ENCODE measurements at places on chromosomes 5 and 9. TPM values are rescaled to one million over a fixed set of nuclear protein-coding genes. Genes with fewer than 3 reads are reported as not detected.

- DNase-seq, result no peak
These were observed 147.4 kb downstream of the PBX3 start for GRCh38 chr9:125894566-125894965.

DNA sequence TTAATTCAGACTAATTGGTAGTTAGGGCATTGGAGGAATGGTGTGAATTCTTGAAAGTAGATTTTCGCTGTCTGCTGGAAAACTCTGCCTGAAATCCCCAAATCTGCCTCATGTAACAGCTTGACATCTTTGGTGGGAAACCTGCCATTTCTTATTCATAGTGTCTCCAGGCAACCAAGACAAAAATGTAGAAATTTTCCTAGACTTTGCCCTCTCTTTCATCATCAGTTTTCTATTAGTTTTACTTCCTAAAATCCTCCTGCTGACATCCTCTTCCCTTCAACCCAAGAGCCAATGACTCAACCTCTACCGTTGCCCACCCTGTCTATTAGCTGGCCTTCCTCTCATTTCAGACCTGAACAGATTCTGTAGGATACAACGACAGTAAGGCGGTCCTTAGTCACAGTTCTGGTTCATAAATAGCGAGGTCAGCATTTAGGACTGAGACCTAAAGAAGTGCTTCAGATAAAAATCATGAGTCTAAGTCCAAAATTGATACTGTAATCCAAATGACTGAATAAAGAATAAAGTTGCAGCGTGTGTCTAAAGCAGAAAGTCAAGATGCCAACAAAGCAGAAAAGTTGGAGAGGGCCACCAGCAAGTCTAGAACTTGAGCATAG lies 133.9 kb downstream of the MUSK start:
- DNase-seq, result no peak

GRCh38 chr9:18052060-18052459 lies 421.9 kb upstream of the ADAMTSL1 start:
- no peak for DNase-seq

GRCh38 chr9:96122751-96123150 lies 179.2 kb downstream of the HSD17B3 start:
- no peak for DNase-seq

GRCh38 chr5:43232943-43233833 lies 41.2 kb downstream of the NIM1K start:
- no peak for DNase-seq

- DNase-seq, result no peak
These were observed 31.0 kb downstream of the TTC1 start for GRCh38 chr5:160039810-160040470.

GRCh38 chr9:96089452-96090085 lies 212.4 kb downstream of the HSD17B3 start:
- no peak for DNase-seq

DNA sequence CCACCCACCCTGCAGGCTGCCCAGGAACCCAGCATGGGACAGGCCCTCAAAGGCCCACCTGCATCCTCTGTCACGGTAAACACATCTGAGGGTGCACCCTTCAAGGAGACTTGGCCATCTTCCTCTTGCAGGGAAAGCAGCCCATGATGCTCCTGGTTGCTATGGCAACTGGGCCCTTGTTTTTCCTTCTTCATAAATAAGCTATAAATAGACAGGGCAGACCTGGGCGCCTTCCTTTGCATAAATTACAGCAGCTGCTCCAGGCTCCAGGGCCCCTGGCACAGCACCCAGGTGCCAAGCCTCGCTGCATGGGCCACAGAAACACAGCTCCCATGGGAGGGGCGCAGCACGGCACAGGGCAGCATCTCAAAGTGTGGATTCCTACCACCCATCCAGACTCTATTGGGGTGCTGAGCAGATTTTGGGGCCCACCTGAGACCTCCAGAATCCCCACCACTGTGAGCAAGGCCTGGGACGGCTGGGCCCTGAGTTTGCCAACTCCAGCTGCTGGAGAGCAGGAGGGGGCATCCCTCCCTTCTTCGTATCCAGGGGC lies 5.8 kb upstream of the PSMB7 start:
- DNase-seq, result no peak

- no peak for DNase-seq
These were observed 712.5 kb upstream of the GRAMD2B start for GRCh38 chr5:125710745-125711144.

DNA sequence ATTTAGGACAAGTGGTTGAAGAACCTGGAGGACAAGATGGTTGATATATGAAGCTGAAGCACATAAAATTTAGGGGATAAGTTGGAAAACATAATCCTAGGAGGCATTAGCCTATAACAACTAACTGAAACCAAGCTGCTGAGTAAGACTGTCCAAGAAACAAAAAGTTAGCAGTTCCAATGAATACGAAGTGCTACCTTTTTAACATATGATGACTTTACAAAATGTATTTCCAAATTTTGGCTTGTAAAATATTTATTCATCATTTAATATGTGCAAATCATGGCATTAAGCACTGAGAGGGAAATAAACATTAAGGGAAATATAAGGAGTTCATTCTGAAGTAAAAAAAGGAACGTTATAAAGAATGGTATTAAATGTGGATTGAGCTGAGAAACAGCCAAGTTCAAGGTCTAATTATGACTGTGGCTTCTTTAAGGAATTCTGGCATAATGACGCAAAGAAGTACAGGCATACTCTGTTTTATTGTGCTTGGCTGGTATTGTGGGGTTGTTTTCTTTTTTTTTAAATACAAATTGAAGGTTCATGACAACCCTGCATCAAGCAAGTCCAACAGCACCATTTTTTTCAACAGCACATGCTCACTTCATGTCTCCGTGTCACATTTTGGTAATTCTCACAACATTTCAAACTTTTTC lies 7.7 kb downstream of the RAPGEF6 start:
- no peak for DNase-seq

DNA sequence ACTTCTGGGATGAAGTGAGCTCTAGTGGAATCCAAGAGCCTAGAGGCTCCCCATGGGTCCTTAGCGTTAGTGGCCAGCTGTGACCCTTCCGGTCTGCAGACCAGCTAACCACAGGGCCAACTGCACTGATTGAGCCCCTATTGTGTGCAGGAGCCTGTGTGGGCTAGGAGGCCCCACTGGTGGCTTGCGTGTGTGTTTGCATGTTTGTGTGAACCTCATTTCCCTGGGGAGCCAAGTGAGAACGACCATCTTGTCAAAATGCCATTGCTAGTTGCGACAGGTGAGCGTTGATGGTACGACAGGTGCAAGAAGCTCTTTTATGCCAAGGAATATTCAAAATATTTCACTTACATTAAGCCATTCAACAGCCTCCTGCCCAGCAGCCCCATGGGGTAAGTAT lies 44.1 kb upstream of the ANKRD33B start:
- no peak for DNase-seq

GRCh38 chr5:135543485-135544304 lies 7.9 kb upstream of the NEUROG1 start:
- no peak for DNase-seq

DNA sequence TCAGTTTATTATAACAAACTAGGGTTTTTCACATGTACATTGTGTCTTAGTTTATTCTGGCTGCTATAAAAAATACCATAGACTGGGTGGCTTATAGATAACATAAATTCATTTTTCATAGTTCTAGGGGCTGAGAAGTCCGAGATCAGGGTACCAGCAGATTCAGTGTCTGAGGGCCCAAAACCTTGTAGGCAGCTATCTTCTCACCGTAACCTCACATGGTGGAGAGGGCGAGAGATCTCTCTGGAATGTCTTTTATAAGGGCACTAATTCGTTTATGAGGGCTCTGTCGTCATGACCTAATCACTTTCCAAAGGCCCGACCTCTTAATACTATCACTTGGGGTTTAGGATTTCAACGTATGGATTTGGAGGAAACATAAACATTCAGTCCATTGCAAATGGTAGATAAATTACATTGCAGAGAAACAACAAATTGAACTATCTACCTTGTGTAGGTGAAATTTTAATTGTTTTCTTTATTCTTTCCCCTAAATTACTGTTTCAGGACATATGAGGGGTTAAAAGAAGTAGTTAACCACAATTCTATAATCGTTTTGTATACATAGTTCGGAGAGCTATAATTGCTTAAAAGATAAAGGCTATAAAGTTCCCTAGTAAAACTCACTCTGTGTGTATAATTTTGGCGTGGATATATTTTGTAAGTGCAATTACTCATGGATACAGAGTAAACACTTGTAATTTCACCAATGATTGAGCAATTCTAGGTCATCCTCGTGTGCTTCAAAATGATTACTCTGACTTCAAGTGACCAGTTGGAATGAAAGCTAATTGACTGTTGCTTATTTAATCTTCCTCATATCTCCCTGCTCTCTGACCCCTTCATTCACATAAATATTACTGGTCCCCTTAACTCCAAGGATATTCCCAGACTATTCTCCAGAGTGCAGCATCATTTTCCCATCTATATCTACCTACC lies 247.5 kb upstream of the TMEM161B start:
- DNase-seq, result no peak

GRCh38 chr9:131072871-131073237 lies 23.5 kb upstream of the AIF1L start:
- DNase-seq, result no peak

GRCh38 chr9:125495172-125496119 lies 211.6 kb downstream of the MAPKAP1 start:
- DNase-seq, result no peak

DNA sequence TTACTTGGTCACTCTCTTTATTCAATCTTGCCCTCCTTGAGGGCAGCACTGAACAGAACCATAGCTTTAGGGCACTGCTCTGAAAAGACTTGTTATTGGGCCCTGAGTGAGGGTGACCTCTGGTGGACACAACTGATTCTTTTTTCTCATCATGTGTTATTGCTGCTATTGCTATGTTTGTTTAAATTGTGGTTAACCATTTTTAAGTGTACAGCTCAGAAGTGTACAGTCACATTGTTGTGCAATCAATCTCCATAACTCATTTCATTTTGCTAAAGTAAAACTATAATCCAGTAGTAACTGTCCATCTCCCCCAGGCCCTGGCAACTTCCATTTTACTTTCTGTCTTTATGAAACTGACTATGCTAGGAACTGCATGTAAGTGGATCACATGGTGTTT lies 351.1 kb upstream of the RIOK2 start:
- peak; percentile 15 for DNase-seq

DNA sequence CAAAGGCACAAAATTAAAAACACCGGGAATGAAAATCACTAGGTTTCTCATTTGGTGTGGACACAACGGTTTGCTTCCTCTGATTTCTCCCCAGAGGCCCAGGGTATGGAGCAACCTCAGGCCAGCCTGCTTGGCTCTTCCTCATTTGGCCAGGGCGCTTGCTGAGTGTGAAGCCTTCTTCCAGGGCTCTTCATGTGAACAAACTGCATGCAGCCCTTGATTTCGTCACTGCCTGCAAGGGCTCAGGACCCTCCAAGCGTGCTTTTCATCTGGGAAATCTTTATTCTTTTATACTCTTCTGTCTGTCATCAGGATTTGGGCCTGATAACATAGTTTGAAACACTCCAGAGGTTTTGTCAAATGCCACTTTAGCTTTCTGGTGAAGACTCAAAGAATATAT lies 122.6 kb upstream of the KLF4 start:
- DNase-seq, result no peak

DNA sequence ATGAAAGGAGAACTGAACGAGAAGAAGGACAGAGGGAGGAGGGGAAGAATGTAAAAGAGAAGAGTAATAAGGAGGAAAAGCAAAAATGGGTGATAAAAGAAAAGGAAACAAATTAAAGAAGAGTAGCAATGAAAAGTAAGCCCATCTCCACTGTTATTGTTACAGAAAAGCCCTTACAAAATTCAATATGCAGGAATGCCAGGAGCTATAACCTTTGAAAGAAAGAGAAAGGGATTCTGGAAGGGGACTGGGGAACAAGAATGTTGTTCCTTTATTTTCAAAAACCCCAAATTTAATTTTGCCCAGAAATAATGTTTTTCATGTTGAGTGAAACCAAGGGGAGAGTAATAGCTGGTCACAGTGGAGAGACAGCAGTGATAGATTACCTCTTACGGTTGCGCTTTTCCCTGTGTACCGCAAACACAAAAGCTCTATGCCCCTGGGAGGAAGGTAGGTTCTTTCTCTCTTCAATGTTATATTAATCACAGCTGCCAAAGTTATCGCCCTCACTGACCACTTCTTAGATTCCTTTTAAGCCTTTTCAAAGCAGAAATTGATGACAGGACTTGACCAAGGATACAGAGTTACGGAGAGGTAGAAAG lies 86.7 kb downstream of the BRINP1 start:
- no peak for DNase-seq

DNA sequence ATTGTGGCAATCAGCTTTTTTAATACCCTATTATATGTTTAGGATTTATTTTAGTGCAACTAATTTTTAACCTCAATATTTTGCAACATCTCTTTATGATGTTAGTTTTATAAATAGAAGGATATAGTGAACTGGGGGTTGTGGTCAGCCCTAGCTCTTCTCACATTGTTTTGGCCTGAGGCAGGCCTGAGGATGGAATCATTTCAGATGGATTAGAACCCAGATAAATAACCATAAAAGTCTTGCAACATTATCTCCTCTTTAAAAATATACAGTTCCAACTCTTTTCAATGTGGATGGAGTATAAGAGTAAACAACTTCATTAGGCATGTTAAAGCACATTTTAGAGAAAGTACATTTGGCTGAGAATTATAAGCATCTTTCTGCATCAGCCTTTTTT lies 522.7 kb downstream of the NR2F1-AS1 start:
- DNase-seq, result no peak

DNA sequence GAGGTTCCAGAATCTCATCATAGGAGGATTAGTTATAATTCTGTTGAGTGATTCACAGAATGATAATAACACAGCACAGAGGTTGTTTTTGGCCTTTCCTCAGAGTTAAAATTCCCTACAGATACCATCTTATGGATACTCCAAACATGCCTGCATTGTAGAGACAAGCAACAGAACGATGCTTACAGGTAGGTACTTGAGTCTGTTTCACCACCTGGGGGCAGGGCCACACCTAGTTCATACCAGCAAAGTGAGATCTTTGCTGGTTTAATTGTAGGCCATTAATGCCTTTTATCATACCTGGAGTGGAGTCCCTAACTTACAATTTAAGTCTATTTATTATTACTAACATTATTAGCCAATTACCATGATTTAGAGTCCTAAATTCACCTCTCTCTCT lies 416.5 kb upstream of the TLE4 start:
- DNase-seq, result no peak

The PCDHA5 gene
- not detected for total RNA-seq

The FGFR4 gene
- total RNA-seq, result 54.6 TPM

The C5orf46 gene
- total RNA-seq, result not detected

The BTNL9 gene
- total RNA-seq, result 0.22 TPM

The AGXT2 gene
- not detected for total RNA-seq

The STOML2 gene
- 268 TPM for total RNA-seq

The HRCT1 gene
- total RNA-seq, result not detected

The DCAF10 gene
- total RNA-seq, result 8.3 TPM

The SLC6A3 gene
- total RNA-seq, result not detected

The HTR4 gene
- total RNA-seq, result not detected

The TMOD1 gene
- total RNA-seq, result 0.98 TPM

The PCDHA4 gene
- not detected for total RNA-seq

The SPAAR gene
- total RNA-seq, result 0.29 TPM

The VLDLR gene
- total RNA-seq, result 7.5 TPM

All from epithelial cell of proximal tubule (primary cell).